RPMI7951 (cell line): ENCODE measurements at places on chromosomes 2 and 18.

DNA sequence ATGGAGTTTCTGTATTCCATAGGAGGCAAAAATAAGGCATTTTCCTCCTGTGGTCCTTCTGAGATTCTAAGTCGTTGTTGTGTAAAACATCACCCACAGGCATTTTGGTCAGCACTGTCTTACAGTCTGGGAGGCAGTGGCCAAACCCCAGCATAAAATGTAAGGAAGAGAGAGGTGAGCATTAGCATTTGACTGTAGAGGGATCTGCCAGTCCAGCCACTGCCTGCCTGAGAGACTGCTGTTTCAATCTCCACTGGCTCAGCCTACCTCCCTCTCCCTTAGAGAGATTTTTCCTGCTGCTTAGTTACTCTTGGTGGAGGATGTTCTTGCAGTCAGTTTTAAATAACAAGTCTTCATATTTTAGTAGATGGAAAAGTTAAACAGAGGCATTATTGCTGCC lies 77.0 kb downstream of the ARHGEF33 start:
- no peak for DNase-seq

GRCh38 chr2:227153758-227154486 lies 10.1 kb downstream of the COL4A4 start:
- DNase-seq: no peak

DNA sequence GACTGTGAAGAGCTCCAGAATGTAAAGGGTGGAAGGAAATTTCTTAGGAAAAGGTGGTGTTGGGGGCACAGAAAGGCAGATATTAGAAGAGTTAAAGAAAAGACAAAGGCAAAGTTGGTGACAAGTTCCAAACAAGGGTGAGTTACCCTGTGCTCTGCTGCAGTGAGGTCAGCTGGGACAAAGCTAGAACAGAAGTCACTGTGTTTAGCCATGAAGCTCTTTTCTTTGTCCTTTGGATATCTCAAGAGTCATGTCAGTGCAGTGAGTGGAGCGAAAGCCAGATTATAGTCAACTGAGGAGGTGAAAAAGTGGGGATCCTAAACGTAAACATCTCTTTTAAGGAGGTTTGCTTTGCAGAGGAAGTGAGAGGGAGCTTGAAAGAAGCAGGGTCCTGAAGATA lies 187.8 kb upstream of the ALPP start:
- DNase-seq: no peak

DNA sequence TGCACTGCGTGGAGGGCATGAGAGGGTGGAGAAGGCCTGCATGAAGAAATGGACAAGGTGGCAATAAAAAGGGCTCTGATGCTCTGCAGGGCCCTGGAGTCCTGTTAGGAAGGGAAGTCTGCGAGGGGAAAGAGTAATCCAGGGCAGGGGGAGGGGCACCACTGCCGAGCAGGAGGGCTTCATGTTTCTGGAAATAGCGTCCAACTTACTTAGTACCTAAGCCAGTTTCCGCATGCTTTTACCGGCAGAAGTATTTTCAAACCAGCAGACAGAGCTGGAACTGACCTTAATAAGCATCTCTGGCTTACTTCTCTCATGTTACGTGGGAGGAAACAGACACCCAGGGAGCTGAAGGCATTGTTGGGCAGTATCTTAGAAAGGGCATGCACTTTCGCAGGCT lies 156.7 kb downstream of the GALNT14 start:
- no peak for DNase-seq
